ENCODE measurements at places on chromosomes 2 and 18.

DNA sequence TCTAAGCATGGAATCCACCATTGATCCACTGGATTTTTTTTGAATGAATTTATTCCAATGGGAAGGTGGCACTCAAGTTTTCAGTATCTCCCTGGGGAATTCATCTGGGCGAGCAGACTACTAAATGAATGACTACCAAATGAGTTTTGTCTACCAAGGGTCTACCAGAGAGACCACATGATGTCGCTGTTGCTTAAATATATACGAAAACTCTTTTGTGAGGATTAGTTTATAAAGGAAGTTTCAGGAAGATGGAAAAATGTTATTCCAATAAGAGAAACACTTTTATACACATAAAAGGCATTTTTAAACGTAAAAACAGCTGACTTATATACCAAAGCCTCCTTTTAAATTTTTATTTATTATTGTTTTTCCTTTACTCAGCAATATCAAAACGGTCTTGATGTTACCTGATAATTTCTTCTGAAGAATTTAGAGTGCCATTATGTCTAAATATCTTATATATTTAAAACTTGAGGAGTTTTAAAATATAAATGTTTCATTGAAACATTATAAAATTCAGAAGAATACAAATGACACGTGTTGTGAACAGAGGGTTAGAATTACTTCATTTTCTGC is 139.7 kb downstream of the HRH4 start:
- DNase-seq, result peak; percentile 21

DNA sequence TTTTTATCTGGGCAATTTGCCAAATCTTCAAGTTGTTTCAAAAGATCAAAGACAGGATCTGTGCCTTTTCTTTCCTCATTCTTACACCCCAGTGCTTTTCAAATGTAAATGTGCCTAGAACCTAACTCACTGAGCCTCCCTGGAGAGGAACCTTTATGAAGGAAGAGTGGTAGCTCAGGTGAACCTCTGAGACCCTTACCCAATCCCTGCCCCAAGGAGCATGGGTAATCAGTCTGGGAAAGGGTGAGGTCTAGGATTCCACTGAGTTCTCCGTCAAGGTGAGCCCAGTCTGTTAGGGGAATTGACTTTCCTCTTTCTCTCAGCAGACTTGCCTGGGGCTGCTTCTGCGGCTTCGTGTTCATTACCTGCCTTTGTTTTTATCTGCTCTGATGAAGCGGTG is 88.1 kb upstream of the MAP4K4 start:
- DNase-seq, result no peak

DNA sequence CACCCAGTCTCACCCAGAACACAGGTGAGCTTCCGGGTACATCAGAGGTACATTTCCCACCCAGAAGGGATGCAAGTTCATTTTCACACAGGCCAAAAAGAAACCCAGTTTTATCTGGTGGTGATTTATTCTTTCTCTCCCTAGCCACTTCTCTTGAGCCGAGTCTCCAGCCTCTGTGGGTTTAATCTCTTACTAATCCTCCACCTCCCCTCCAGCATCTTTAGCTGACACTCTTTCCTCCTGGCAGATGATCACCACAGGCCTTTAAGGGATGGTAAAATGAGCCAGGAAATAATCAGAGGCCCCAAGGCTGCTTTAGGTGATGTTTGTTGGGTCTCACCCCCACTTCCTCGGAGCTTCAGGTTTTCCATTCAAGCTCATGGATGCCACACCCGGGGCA is 145.7 kb upstream of the DLX2 start:
- no peak for DNase-seq

DNA sequence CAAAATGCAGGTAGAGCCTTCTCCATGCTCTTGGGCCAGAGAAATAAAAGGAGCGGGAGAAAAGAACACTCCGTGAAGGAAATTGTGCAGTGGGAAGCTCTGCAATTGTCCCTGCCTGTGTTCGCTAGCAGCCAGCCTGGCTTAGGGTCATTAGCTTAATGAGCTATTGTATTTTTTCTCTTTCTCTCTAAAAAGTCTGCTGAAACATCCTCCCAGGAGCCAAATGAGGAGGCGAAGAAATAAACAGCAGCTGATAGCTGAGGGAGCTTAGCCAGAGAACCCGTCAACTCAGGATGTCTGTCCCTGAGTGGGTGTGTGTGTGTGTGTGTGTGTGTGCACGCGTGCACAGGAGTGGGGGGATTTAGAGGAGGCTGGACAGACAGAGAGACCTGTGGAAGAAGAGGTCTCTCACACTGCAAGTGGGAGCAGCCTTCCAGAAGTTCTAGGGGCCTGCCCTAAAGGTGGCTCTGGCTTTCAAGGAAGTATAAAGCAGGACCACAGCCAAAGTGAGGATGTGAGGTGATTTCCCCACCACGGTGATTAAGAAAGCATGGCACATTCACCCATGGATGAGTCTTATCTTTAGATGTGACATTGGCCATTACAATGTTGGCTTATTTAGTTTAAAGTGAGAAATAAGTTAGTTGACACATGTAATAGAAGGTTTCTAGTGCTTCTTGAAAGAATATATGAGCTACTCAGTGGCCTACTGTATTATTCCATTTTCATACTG is 690.4 kb downstream of the RNF144A start:
- no peak for DNase-seq

- DNase-seq, result no peak
Measured at GRCh38 chr2:160268151-160268781, 68.2 kb upstream of the ITGB6 start.

DNA sequence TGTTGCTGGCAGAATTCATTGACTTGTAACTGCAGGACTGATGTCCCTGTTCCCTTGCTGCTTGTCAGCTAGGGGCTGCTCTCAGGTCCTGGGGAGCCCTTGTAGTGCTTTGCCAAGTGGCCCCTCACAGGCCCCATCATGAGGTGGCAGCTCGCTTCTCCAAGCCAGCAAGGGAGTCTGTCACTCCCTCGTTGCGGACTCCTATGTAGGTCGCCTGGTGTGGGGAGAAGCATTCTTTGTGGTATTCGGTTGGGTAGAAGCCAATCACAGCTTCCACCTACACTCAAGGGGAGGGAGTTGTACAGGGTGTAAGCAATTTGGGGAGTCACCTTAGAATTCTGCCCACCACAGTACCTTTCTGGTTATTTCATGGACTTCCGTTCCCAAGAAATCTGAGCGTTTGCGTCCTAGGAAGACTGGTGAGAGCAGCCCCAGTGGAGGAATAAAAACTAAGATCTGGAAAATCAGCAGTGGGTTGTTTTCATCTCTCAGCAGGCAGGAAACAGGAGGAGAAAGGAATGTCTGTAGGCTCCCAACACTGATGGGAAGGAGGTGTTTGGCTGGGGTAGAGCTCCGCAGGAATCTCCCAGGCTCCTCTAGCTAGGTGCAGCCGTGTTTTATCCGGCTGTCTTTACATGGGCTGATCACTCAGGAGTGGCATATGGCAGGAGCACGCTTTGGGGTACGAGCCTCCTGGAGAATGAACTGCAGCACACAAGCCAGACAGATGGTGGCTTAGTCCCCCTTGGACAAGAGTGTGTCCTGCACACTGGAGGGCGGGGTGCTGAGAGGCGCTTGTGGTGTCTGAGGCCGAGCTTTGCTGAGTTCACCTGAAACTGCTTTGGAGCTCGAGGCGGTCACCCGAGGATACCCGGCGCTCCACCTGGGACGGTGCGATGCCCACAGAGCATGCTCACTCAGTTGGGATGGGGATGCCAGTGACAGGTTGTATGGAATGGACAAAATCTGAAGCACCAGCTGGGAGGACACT is 58.3 kb downstream of the LDLRAD4 start:
- no peak for DNase-seq

GRCh38 chr2:62858231-62858832 is 152.8 kb downstream of the EHBP1 start:
- no peak for DNase-seq

- DNase-seq, result peak; percentile 86
Measured at GRCh38 chr18:45777393-45777792, 48.1 kb upstream of the SIGLEC15 start.

GRCh38 chr2:26327291-26328272 is 18.4 kb upstream of the SELENOI start:
- DNase-seq, result peak; percentile 42

DNA sequence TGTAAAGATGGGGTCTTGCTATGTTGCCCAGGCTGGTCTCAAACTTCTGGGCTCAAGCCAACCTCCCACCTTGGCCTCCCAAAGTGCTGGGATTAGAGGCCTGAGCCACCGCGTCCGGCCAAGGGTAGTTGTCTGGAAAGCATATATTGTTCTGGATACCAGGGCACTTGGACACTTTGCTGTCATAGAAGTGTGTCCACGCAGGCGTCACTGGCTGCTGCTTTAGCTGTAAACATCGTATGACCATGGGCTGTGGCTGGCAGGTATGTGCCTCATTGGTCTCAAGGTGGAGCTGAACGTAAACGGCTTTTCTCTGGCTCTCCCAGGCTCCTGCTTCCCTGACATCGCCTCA is 3.2 kb upstream of the GPR35 start:
- DNase-seq, result no peak

GRCh38 chr2:182345384-182345783 is 81.5 kb downstream of the PDE1A start:
- no peak for DNase-seq

- DNase-seq, result peak; percentile 80
Measured at GRCh38 chr2:43018179-43019024, 208.0 kb downstream of the ZFP36L2 start.

GRCh38 chr2:150043172-150043500 is 444.3 kb downstream of the RND3 start:
- no peak for DNase-seq

- DNase-seq, result no peak
Measured at GRCh38 chr2:74028741-74029140, 44.0 kb downstream of the TET3 start.

DNA sequence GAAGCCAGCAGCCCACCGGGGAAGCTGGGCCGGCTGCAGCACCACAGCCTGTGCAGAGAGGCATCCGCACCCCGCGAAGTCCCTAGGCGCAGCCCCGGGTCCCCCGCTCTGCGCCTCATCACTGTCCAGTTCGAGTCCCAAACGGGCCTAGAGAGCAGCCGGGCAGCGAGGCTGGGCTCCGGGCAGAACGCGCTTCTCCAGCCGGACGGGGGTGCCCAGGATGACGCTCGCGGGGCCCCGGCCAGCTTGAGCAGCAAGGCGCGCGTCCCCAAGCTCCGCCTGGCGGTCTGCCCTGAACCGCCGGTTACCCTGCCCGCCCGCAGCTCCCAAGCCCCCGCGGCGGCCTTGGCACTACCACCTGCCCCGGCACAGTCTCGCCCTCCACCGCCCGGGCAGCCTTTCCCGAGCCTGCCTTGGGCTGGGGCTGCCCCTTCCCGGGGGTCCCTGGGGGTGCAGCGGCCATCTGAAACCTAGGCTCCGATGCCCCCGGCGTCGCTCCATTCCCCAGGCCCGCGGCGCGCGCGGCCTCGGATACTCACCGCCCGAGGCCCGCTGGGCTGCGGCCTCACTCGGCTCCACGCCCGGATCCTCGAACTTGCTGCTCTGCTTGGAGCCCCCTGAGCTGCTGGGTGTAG is 591 bp downstream of the SLC16A14 start:
- DNase-seq, result no peak

DNA sequence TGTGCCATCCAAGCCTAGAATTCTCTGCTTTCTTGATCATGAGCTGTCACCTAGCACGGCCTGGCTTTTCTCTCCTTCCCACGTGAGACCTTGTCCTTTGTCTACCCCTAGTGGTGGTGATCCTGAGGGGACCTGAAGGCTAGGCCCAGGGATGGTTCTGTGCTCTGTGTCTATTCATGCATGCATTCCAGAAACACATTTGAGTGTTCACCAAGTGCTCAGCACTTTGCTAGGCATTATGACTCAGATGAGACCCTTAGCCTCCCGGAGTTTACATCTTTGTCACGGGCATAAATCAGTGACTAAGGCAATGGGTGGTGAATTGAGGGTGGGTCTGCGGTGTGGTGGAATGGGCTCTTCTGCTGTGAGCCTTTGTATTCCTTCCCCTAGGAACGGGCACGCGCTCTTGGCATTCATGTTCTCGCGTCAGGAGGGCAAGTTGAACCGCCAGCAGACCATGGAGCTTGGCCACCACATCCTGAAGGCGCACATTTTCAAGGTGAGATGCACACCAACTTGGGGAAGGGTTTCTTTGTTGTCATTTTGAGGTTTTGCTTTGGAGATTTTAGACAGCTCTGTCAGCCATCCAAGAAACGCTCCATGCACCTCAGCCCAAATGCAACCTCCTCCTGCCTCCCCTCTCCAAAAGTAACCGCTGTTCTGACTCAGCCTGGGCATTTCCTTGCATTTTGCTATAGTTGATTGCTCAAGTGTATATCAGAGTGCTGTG is 100.9 kb downstream of the WDSUB1 start:
- DNase-seq, result no peak

GRCh38 chr2:159133797-159134196 is 152.7 kb downstream of the WDSUB1 start:
- DNase-seq, result no peak

DNA sequence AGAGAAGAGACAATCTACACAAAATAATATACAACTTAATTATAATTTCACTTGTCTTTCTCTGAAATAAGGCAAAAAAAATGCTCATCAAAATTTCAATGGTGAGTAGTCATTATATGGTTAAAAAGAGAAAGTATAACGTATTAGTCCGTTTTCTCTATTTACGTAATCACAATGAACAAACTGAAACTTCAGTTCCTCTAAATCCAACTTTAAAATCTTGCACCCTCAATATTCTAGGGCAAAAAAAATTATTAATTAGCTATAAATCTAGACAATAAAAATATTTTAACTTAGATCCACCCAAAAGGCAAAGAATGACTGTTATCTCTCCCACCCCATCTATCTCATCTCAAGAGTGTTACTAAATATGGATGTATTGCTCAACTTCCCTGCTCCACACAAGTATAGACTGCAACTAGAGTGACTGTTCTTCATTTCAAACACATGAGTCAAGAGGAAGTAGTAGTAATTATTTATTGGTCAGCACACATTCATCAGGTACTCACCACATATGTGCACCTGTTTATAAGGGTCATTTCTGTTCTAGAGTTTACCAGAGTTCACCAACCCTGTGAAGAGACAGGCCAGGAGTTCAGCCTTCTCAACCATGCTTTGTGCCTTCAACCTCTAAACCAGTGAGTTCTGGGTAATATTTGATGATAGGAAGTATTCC is 36.4 kb downstream of the STK39 start:
- DNase-seq, result peak; percentile 67

GRCh38 chr2:33126552-33126951 is 179.8 kb downstream of the LTBP1 start:
- DNase-seq, result no peak

GRCh38 chr2:43491065-43491639 is 104.7 kb downstream of the THADA start:
- no peak for DNase-seq

GRCh38 chr2:183998041-183998796 is 600.1 kb upstream of the ZNF804A start:
- DNase-seq, result no peak
